ENCODE measurements at places on chromosomes 1 and 21. TPM values are rescaled to one million over a fixed set of nuclear protein-coding genes. Genes with fewer than 3 reads are reported as not detected.

Gene SLC30A10
- not detected for total RNA-seq

Gene FCRL4
- not detected for total RNA-seq

Gene CAPN8
- 0.28 TPM for total RNA-seq

Gene PIGR
- total RNA-seq: under 0.01 TPM

Gene VSIG8
- not detected for total RNA-seq

Gene RAD54L
- 5.6 TPM for total RNA-seq

Gene LRRN2
- total RNA-seq: not detected

Gene PADI1
- 0.28 TPM for total RNA-seq

Gene FCRL5
- total RNA-seq: not detected

All from regular cardiac myocyte (primary cell).